ENCODE measurements at places on chromosomes 2 and 18.

DNA sequence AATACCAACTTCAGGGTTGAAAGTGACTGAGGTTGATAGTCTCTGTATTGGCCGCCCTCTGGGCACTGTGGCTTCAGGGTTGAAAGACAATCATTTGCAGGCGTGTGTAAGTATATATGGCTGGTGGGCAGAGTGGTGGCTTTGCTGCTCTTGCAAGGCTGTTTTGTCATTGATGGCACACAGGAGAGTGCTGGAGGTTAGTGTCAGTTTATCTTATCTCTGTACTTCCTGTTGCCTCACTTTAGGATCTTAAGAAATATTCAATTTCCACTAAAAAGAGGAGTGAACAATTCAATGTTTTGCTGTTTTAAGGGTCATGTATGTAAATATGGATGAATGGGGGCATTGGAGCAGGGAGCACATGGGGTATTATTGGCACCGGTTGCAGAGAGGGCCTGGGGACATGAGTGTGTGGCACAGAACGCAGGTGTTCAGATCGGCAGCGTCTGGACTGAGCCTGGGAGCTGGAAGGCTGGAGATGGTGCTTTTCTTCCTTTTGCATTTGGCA is 51.5 kb downstream of the NCK2 start:
- peaks cover 3% of the 10 kb centered on the region for H3K4me1 ChIP-seq
- no peak overlapping the region for H3K27ac ChIP-seq
- no peak overlapping the region for H3K4me3 ChIP-seq
- DNase-seq = no peak

DNA sequence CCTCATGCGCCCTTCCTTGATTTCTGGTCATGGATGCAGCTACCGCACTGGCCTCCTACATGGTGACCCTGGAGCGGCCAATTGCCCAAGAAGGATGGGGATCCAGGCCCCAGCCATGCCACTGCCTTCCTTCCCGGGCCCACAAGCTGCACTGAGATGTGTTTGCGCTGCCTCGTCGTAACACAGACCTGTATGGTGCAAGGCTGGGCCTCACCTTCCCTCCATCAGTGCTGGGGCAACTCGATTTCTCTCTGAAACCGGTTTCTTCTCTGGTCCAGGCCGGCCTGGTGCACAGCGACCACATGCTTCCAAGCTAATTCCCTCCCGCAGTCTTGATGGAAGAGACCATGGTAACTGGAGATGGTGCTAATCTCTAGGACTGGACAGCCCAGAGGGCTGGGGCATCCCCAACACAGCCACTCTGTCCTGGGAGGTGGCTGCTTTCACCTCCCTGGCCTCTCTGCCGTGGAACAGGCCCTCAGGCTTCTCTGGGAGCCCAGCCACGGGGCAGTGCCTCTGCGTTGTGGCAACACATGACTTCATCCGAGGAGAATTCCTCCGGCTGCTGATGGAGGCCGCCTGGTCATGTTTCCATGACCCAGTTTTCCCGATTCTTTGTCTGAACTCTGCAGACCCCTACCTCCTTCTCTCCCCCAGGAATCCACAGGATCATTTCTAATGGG is 184.2 kb downstream of the GLI2 start:
- H3K27me3 ChIP-seq = no peaks in the 10 kb centered on the region
- H3K4me1 ChIP-seq = peaks cover 6% of the 10 kb centered on the region
- DNase-seq = peak; percentile 93
- no peaks in the 10 kb centered on the region for H3K36me3 ChIP-seq

DNA sequence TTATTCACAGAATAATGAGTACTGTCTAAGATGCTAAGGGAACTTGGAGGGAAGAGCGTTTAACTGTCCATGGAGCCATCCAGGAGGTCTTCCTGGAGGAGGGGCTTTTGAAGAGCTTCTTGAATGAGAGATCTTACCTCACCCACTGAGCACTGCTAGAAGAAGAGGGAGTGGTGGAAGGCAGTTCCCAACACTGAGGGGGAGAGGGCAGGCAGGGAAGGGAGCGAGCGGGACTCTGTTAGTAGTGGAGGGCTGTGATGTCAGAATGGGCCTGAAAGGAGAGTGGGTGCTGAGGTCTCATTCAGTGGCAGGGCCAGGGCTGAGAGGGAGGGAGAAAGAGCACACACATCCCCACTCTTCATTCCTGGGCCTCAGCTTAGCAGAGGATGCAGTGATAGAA is 65.0 kb downstream of the NCK2 start:
- no peaks in the 10 kb centered on the region for H3K36me3 ChIP-seq
- H3K27me3 ChIP-seq = no peaks in the 10 kb centered on the region
- no peak overlapping the region for H3K4me3 ChIP-seq
- H3K27ac ChIP-seq = peak overlapping the region; percentile 6
- peaks cover 3% of the 10 kb centered on the region for H3K4me1 ChIP-seq

GRCh38 chr2:224180810-224181209 is 141.7 kb upstream of the SERPINE2 start:
- no peaks in the 10 kb centered on the region for H3K27me3 ChIP-seq
- no peak overlapping the region for H3K27ac ChIP-seq
- DNase-seq = no peak
- H3K4me1 ChIP-seq = no peaks in the 10 kb centered on the region
- H3K4me3 ChIP-seq = no peak overlapping the region

DNA sequence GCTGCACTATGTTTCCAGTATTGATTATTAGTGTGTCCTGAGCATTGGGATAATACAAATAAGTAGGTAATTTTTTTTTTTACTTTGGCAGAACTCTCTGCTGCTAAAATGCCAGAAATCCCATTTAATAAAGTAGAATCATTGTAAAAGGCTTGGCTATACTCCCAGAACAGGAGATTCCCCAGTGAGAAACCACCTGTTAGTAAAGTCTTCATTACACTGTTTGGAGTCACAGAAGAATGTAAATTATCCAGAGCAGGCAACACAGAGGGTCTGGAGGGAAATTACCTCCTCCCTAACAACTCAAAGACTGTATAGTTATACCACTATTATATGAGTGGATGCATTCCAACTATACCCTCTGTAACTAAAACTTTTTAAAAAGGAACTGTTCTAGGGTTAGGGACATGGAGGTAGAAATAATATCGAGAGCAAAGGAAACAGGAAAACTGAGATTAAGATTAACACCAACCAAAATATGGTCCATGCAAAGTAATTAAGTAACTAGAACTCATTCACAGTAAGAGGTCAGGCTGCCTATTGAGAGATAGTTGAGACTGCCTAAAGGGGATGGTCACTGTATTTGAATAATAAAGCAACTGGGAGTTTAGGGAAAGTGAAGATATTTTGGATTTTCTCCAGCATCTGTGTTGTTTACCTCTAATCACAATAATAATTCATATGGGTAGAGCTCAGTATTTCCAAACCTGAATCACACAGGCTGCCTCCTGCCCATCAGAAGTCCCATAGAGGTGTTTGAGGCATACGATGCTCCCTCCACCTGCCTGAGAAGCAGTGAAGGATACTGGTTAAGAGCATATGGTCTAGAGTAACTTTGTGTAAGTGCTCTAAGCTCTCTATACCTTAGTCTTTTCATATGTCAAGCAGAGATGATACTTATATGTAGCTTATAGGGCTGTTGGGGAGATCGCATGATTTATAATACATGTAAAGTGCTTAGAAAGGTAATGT is 34.4 kb downstream of the MAP2 start:
- H3K4me1 ChIP-seq = peaks cover 3% of the 10 kb centered on the region
- H3K36me3 ChIP-seq = no peaks in the 10 kb centered on the region
- no peaks in the 10 kb centered on the region for H3K27me3 ChIP-seq

- DNase-seq = peak; percentile 64
- H3K27ac ChIP-seq = no peak overlapping the region
- no peaks in the 10 kb centered on the region for H3K4me1 ChIP-seq
- H3K36me3 ChIP-seq = no peaks in the 10 kb centered on the region
Observed at GRCh38 chr2:10382354-10383061, 65.6 kb downstream of the ODC1 start.

GRCh38 chr2:132384491-132385151 is 32.0 kb upstream of the GPR39 start:
- no peak for DNase-seq
- no peaks in the 10 kb centered on the region for H3K4me1 ChIP-seq
- no peaks in the 10 kb centered on the region for H3K27me3 ChIP-seq
- no peak overlapping the region for H3K4me3 ChIP-seq
- no peaks in the 10 kb centered on the region for H3K36me3 ChIP-seq
- H3K27ac ChIP-seq = no peak overlapping the region

- DNase-seq = no peak
- no peaks in the 10 kb centered on the region for H3K36me3 ChIP-seq
Observed at GRCh38 chr18:3441290-3441689, 8.7 kb upstream of the TGIF1 start.

- no peak for DNase-seq
- no peaks in the 10 kb centered on the region for H3K4me1 ChIP-seq
- H3K27me3 ChIP-seq = no peaks in the 10 kb centered on the region
- H3K36me3 ChIP-seq = no peaks in the 10 kb centered on the region
Observed at GRCh38 chr2:169275696-169276444, 86.5 kb downstream of the LRP2 start.

DNA sequence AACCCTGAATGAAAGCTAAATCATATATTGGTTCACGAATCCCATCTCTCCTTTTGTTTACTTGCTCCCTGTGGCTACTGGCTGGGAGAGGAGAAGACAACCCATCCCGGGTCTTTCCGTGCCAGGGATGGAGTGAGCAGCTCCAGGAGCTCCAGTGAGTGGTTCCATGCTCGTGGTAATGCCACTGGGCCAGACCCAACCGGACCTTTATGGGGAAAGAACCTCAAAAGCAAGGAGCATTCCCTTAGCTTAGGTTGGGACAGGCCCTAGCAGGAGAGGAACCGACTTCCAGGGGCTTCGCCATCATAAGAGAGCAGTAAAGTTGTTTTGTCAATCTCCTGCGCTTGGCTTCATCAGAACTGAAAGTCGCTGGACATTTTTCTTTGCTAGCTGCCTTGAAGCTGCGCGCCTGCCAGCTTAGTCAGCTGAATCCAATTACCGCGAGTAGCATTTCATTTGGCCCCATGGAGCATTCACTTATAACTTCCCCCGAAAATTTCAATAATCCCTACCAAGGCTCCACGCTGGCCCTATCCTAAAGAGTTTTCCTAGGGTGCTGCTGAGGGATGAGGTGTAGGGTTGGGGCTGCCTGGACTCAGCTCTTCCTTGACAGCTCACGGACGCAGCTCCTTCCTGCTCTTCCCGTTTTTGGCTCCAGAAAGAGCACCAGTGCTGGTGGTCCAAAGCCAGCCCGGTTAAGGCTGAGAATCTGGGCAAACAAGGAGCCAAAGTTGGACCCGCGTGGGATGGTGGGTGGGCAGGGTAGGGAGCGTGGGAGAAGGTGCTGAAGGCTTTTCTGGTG is 4.9 kb downstream of the HOXD3 start:
- no peak overlapping the region for H3K4me3 ChIP-seq
- H3K36me3 ChIP-seq = no peaks in the 10 kb centered on the region
- H3K27ac ChIP-seq = no peak overlapping the region
- peaks cover 5% of the 10 kb centered on the region for H3K27me3 ChIP-seq
- no peak for DNase-seq

- no peak overlapping the region for H3K27ac ChIP-seq
- H3K27me3 ChIP-seq = no peaks in the 10 kb centered on the region
- peak; percentile 47 for DNase-seq
- H3K4me3 ChIP-seq = no peak overlapping the region
Observed at GRCh38 chr2:96806468-96807126, 9.5 kb upstream of the CNNM3 start.

DNA sequence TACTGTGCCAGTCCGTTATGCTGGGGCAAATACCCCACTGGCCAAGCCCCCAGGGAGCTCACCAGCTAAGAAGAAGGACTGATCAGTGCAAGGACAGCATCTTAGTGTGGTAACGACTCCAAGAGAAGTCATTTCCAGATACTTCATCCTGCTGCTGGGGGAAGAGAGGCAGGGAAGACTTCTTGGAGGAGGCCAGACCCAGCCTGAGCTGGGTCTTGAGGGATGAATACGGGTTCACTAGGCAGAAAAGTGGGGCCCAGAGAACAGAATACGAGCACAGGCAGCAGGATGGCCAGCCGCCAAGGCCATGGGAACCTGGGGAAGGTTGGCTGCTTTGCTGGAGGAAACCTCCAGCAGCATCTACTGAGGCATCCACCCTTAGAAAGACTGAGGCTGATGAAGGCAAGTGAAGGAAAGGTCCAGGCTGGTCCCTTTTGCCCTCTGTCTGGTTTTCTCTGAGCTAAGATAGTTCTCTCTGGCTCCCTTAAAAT is 84.1 kb downstream of the GLI2 start:
- H3K27me3 ChIP-seq = no peaks in the 10 kb centered on the region
- H3K4me3 ChIP-seq = no peak overlapping the region
- DNase-seq = peak; percentile 37
- H3K36me3 ChIP-seq = no peaks in the 10 kb centered on the region

DNA sequence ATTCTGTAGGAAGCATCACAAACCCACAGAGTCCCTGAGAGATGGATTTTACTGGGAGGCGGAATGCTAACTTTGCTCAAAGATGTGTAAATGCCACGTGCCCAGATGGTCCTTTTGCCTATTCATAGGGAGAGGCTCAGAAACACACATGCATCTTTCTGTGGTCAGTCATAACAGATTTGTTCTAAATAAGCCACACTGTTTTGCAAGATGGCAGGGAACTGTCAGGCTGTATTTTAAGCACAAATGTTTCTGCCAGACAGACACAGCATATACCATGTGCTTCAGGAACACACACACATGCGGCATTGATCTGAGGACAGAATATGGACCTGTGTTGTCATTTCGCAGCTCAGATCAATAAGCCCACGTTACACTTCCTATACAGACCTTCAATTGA is 312.0 kb downstream of the GPD2 start:
- no peak overlapping the region for H3K27ac ChIP-seq
- H3K27me3 ChIP-seq = no peaks in the 10 kb centered on the region
- H3K36me3 ChIP-seq = no peaks in the 10 kb centered on the region
- H3K4me1 ChIP-seq = no peaks in the 10 kb centered on the region
- no peak overlapping the region for H3K4me3 ChIP-seq

GRCh38 chr2:203690441-203691047 is 15.9 kb upstream of the CD28 start:
- no peak for DNase-seq
- no peaks in the 10 kb centered on the region for H3K36me3 ChIP-seq
- peaks cover 2% of the 10 kb centered on the region for H3K4me1 ChIP-seq

DNA sequence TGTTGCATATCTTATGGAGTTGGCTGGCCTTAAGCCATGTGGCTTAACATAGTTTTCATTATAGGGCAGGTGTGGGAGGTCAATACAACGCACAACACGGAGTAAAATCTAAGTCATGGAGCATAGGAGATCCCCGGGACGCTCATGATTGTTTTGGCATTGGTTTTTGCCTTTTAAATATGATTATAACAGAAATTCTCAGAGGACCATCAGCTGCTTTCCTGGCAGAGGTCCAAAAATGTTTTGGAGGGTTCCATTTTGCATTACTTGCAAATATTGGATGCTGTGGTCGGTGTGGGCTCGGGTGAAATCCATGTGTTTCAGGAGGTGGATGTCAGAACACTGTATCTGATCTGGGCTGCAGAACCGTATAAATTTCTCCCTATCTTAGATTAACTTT is 3.4 kb downstream of the NCOA1 start:
- no peaks in the 10 kb centered on the region for H3K27me3 ChIP-seq
- H3K36me3 ChIP-seq = no peaks in the 10 kb centered on the region
- no peak overlapping the region for H3K27ac ChIP-seq

All from aorta (tissue), 5 donors.